ENCODE measurements at places on chromosomes 7 and 10. TPM values are rescaled to one million over a fixed set of nuclear protein-coding genes. Genes with fewer than 3 reads are reported as not detected.

Gene LRRC17
- total RNA-seq = 0.21 TPM

Gene AGMO
- not detected for total RNA-seq

Gene CUBN
- total RNA-seq = 1.2 TPM

Gene GOLGA7B
- total RNA-seq = 10.4 TPM

Gene TMEM225B
- 1.4 TPM for total RNA-seq

Gene CYP3A5
- not detected for total RNA-seq

Gene RNF32
- total RNA-seq = 1.4 TPM

Gene ABCB1
- 4.8 TPM for total RNA-seq

Gene GRM3
- total RNA-seq = not detected

Gene HTR7
- not detected for total RNA-seq

Gene MUC12
- not detected for total RNA-seq

Gene OR13A1
- total RNA-seq = not detected

Gene PLXDC2
- total RNA-seq = not detected

Gene TBX20
- not detected for total RNA-seq

Gene TBC1D12
- 0.05 TPM for total RNA-seq

Gene BAG3
- 14.7 TPM for total RNA-seq

Gene SFMBT2
- total RNA-seq = 63.2 TPM

Gene NODAL
- not detected for total RNA-seq

Gene FOXP2
- total RNA-seq = not detected

Gene TWIST1
- total RNA-seq = not detected

Gene SH2D4B
- 0.21 TPM for total RNA-seq

Gene UNCX
- not detected for total RNA-seq

Gene AKR1D1
- total RNA-seq = not detected
